Calu3 (cell line): ENCODE measurements at places on chromosomes 7 and 10. TPM values are rescaled to one million over a fixed set of nuclear protein-coding genes. Genes with fewer than 3 reads are reported as not detected.

DNA sequence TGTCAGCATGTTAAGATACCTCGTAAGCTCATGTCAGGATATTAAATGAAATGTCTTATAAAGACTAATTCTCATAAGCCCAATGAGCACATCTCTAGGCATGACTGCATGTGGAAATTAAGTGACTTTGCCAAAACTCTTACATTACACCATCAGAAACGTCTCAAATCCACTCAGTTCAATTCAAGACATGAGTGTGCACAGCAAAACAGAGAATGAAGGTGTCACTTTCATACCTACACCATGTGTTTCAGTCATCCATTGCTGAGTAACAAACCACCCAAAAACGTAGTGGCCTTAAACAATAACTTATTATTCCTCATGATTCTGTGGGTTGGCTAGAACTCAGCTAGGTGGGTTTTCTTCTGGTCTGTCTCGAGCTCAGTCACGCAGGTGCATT lies 99.8 kb downstream of the ATE1 start:
- DNase-seq = no peak
- H3K4me1 ChIP-seq = no peaks in the 10 kb centered on the region
- peaks cover 5% of the 10 kb centered on the region for H3K36me3 ChIP-seq
- no peak overlapping the region for H3K4me3 ChIP-seq
- no peaks in the 10 kb centered on the region for H3K27me3 ChIP-seq

DNA sequence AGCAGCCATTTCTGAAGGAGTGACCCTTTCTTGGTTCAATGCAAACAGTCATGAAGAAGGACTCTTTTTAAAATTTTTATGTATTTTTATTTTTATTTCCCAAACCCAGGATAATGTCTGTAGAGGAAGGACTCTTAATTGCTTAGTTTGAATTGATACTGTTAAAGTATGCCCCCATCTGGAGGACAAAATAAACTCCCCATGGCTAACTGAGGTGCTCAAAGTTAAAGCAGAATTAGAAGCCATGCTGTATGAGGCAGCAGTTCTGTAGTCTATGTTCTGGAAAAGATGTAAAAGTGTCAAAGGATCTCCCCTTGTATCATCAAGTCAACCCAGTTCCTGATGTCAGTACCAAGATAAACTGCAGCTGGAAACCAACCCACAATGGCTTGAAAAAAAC lies 617.9 kb upstream of the GRM3 start:
- H3K27me3 ChIP-seq = no peaks in the 10 kb centered on the region
- H3K4me1 ChIP-seq = no peaks in the 10 kb centered on the region
- H3K4me3 ChIP-seq = no peak overlapping the region

MAGI2 gene
- total RNA-seq = 0.52 and 0.64 TPM in 2 replicates

GRCh38 chr10:89207181-89207800 lies at the start of gene CH25H:
Gene CH25H, minus strand, starts transcription at chr10:89207317. Its CDS starts 25 bp downstream, at chr10:89207292.
- DNase-seq = peak; percentile 51
- peak within 1 kb of the TSS; percentile 74 for H3K4me3 ChIP-seq
- H3K27me3 ChIP-seq = no peaks in the 10 kb centered on the region
- H3K36me3 ChIP-seq = peaks cover 7% of the 10 kb centered on the region

GRCh38 chr7:101244375-101245146 lies at the start of gene FIS1:
Gene FIS1, minus strand, starts transcription at chr7:101245081. Its CDS starts 77 bp downstream, at chr7:101245004.
- peak; percentile 90 for DNase-seq
- no peaks in the 10 kb centered on the region for H3K4me1 ChIP-seq
- peaks cover 13% of the 10 kb centered on the region for H3K36me3 ChIP-seq

- H3K4me3 ChIP-seq = peak overlapping the region; percentile 91
- no peaks in the 10 kb centered on the region for H3K27me3 ChIP-seq
- peak overlapping the region; percentile 75 for H3K27ac ChIP-seq
- H3K4me1 ChIP-seq = peaks cover 49% of the 10 kb centered on the region
- DNase-seq = peak; percentile 49
These were observed 551 bp downstream of the WASL start for GRCh38 chr7:123748171-123748733.

DNA sequence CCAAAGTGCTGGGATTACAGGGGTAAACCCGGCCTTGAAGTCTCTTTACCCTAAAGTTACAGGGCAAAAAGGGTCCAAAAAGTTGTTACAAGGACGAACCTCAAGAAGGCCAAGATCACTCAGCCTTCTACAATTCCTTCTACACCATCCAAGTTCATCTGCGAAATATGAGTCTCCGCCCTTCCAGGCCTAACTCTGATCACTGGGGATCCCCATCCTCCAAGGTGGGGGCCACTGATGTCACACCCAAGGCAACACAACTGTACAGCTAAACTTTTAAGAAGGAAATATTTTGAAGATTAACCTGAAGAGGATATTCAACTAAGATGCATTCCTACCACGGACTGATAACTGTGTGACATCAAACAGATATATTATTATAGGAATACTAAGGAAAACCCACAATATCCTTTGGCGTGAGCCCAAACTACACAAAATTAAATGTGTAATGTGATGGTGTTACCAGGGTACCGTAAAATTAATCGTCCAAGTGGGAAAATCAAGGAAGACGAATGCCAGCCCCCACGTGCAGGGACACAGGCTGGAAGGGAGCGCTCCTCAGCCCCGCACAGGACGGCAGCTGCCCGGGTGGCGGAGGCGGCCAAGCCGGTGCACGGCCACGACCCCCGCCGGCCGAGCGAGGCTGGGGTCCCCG lies 1.0 kb downstream of the PAXIP1 start:
- no peak overlapping the region for H3K4me3 ChIP-seq
- peaks cover 32% of the 10 kb centered on the region for H3K36me3 ChIP-seq
- no peaks in the 10 kb centered on the region for H3K4me1 ChIP-seq
- peak; percentile 18 for DNase-seq
- H3K27me3 ChIP-seq = no peaks in the 10 kb centered on the region
- peak overlapping the region; percentile 64 for H3K27ac ChIP-seq

DNA sequence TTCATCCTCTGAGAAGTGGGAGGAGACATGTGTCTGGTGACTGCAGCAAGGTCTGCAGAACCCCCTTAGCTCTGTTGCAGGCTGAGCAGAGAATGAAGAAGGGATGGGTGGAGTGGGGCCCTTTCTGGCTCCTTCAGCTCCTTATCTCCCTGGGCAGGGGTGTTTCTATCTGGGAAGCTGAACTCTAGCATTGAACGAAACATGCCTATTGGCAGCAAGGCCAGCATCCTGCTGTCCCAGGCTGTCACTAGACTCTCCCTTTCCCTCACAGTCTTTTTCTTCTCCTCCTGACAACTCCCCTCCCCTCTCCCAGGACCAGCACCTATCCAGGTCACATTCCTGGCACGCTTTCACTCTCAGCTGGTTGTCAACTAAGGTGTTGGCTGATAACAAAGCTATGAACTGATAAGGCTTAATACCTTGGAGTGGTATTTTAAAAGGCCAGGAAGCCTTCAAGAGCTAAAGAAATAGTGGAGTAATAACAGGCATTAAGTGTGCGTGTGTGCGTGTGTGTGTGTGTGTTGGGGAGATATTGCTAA lies 128.8 kb upstream of the FZD8 start:
- H3K36me3 ChIP-seq = no peaks in the 10 kb centered on the region
- no peak overlapping the region for H3K4me3 ChIP-seq
- no peaks in the 10 kb centered on the region for H3K27me3 ChIP-seq
- H3K4me1 ChIP-seq = peaks cover 43% of the 10 kb centered on the region

DNA sequence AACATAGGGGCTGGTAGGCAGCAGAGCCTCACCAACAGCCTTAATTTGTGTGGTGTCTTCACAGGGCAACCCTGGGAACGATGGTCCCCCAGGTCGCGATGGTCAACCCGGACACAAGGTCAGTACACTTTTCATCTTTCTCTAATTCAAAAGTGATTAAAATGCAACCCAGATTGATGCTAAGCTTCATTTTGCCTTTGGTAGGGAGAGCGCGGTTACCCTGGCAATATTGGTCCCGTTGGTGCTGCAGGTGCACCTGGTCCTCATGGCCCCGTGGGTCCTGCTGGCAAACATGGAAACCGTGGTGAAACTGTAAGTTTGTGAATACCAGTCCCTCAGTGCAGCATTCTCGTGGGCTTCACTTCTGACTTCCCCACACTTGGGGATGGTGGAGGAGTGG lies 30.9 kb downstream of the COL1A2 start:
- no peak overlapping the region for H3K4me3 ChIP-seq
- no peaks in the 10 kb centered on the region for H3K4me1 ChIP-seq
- H3K36me3 ChIP-seq = no peaks in the 10 kb centered on the region
- H3K27me3 ChIP-seq = no peaks in the 10 kb centered on the region
- DNase-seq = no peak

EBF3 gene
- total RNA-seq = not detected in 2 replicates

- peaks cover 28% of the 10 kb centered on the region for H3K4me1 ChIP-seq
- DNase-seq = no peak
These were observed 6.2 kb downstream of the GSAP start for GRCh38 chr7:77409739-77410547.

DNA sequence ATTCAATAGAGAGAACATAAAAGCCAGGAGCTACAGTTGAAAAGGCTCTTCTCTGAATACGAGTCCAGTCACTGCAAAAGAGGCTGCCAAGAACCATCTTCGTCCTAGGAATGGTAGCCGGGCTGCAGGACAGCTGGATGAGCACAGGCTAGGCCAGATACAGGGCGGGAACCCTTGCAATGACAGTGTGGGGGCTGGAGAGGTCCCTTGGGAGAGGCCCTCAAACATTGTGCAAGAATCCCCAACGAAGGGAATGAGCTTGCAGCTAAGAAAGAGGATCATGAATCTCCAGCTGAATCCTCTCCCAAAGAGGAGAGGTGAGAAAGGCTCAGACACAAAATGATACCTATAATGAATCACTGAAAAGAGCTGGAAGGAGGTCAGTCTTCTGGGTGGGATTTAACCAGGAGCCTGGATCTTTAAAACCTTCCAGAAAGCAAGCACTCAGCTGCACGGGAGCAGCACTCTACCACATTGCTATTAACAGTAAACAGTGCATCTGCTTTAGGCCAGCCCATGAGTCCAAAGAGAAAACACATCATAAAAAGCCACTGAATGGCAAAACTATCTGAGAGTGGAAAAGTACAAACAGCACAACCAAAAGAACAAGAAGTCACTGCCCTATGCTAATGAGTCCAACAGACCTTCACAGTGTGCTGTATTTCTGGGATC lies 287.9 kb downstream of the TNS3 start:
- H3K4me3 ChIP-seq = no peak overlapping the region
- no peak overlapping the region for H3K27ac ChIP-seq
- no peaks in the 10 kb centered on the region for H3K27me3 ChIP-seq
- peaks cover 51% of the 10 kb centered on the region for H3K36me3 ChIP-seq
- peaks cover 32% of the 10 kb centered on the region for H3K4me1 ChIP-seq

GRCh38 chr7:101174322-101174854 lies 5.7 kb downstream of the NAT16 start:
- peak overlapping the region; percentile 61 for H3K4me3 ChIP-seq
- H3K27me3 ChIP-seq = peaks cover 100% of the 10 kb centered on the region

PDE1C gene
- 25.1 and 34.0 TPM in 2 replicates for total RNA-seq

DNA sequence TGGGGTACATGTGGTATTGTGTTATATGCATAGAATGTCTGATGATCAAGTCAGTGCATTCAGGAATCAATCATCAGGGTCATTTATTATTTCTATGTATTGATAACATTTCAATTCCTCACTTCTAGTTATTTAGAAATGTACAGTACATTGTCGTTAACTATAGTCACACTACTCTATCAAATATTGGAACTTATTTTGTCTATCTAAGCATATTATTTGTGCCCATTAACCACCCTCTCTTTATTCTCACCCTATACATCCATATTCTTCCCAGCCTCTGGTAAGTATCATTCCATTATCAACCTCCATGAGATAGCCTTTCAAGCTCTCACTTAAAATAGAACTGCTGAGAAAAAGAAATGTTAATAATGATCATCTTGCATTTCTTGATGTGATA lies 596.5 kb upstream of the POT1 start:
- peaks cover 9% of the 10 kb centered on the region for H3K4me1 ChIP-seq
- DNase-seq = no peak
- no peaks in the 10 kb centered on the region for H3K27me3 ChIP-seq

TCAF2 gene
- total RNA-seq = 0.34 and 0.52 TPM in 2 replicates

- no peak for DNase-seq
- no peak overlapping the region for H3K27ac ChIP-seq
These were observed 23.7 kb upstream of the CDH23 start for GRCh38 chr10:71372882-71373495.

DNA sequence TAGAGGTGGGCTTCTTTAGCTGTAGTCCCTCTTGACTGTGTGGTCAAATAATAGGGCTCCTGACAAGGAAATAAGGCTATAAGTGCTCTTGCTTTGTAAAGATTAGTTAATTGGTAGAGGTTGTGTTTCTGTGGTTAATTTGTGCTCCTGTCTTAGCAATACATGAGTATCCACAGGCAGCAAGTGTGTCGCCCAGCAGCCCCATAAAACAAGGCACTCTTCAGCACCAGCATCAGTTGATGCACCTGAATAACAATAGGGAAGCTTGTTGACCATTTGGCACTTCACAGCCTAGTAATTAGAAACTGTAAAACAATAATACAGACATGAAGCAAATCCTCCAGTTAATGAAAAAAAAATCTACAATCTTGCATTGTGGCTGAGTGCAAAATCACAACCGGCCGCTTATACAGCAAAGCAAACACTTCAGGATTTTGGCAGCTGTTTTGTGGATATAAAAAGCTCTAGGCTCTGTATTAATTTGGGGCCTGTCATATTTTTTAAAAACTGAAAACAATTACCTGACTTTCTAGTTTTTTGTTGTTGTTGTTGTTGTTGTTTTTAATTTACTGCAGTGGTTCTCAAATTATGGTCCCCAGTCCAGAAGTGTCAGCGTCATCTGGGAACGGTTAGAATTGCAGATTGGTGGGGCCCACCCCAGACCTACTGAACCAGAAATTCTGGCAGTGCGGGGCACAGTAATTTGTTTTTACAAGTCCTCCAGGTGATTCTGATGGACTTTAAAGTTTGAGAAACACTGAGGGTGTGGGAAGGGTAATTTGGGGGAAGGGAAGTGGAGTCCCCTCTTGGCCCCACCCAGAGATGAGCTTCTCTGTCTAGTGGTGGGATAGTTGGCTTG lies 56.8 kb downstream of the AUTS2 start:
- no peaks in the 10 kb centered on the region for H3K36me3 ChIP-seq
- H3K27me3 ChIP-seq = no peaks in the 10 kb centered on the region

KCNIP2 gene
- 3.3 and 4.8 TPM in 2 replicates for total RNA-seq

GIMAP8 gene
- total RNA-seq = not detected in 2 replicates

DNA sequence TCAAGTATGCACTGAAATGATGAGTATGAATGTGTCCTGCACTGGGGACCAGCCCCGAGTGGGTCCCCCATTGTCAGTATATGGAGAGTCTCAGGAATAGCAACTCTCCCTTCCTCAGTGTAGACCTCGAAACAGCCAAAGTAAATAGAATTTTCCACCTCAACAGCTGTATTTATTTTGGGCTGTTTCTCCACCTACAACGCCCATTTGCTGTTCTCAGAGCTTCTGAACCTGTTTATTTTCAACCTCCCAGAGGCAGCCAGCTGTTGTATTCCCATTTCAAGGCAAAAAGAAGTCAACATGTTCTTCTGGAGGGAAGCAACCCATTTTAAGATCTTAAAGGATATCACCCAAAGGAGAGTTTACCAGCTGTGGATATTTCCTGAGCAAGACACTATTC lies 59.6 kb upstream of the BICC1 start:
- no peak overlapping the region for H3K27ac ChIP-seq
- H3K27me3 ChIP-seq = no peaks in the 10 kb centered on the region
- peaks cover 10% of the 10 kb centered on the region for H3K4me1 ChIP-seq
- H3K36me3 ChIP-seq = no peaks in the 10 kb centered on the region
- no peak for DNase-seq

GTF2IRD1 gene
- total RNA-seq = 29.2 and 31.1 TPM in 2 replicates
